ENCODE measurements at places on chromosomes 2 and 18.

DNA sequence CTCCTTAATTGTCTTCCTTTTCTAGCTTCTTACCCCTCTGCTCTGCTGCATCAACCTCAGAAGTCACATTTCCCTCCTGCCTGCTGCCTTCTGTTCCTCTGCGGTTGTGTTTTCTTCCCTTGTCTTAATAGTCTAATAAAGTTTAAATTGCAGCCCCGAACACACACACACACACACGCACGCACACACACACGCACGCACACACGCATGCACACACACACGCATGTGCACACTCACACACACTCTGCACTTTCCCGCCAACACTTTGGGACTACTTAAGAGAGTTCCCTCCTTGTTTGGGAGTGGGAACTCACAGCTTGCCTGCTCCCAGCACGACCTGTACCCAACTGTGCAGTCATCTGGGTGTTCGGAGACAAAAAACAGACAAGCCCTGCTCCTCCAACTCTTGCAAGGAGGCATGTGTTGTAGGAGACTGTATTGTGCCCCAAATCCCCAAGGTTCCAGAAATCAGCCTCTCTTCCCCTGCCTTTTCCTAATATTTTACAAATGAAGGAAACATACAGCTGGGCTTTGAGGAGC, 99.1 kb downstream of the SETBP1 start:
- DNase-seq = no peak

- no peak for DNase-seq
Measured at GRCh38 chr2:2826209-2826551, 495.1 kb upstream of the MYT1L start.

DNA sequence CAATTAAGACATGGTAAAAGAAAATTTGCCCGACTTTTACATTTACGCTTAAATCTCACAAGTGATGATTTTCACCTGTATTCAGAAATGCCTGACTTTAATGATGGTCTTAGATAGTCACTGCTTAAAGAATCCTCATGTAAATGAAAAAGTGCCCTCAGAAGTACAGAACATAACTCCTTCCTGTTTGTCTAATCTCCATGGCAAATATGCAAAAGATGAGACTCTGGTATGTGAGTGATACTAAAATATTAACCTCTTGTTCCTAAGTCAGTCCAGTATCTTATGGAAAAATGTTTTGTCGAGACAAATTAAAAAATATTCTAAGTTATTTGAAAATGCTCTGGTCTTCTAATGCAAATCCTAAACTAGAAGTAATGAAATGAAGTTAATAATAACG, 29.2 kb downstream of the KCTD1 start:
- no peak for DNase-seq

DNA sequence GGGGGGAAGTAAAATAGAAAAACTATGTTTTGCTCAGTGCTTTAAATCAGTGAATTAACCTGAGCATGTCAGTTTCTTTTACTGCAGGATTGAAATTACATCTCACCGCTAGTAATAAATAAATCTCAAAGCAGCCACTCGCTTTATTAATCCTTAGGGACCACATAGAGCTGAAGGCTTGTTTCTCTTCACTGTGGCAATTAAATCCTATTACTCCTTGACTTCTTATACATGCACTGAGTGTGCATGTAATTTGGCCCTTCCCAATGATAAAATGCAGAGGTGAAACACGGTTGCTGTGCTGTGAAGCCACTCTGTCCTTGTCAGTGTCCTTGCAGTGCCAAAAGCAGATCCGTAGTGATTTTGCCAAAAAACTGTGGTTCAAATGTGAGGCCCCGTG, 77.1 kb upstream of the RBM44 start:
- DNase-seq = no peak

GRCh38 chr18:71116535-71116934, 827.7 kb downstream of the SOCS6 start:
- DNase-seq = no peak

DNA sequence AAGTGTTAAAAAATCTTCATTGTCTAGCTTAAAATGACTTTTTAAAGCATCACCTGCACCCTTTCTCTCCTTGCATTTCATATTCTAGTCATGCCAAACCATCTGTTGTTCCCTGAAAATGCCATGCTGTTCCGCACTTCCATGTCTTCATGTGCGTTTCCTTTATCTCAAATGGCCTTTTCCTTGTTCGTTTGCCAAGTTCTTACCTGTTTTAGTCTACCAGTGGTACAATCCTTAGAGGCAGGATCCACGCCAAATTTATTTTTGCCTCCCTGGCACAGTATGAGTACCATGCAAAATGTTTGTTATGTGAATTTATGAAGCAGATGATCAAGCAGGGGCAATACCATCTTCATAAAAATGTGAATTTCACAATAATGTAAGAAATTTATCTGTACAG, 37.0 kb downstream of the TMEFF2 start:
- DNase-seq = no peak

- DNase-seq = peak; percentile 21
Measured at GRCh38 chr18:54612237-54612636, 21.2 kb downstream of the DYNAP start.

GRCh38 chr2:73323551-73323950, 30.2 kb upstream of the EGR4 start:
- DNase-seq = no peak

DNA sequence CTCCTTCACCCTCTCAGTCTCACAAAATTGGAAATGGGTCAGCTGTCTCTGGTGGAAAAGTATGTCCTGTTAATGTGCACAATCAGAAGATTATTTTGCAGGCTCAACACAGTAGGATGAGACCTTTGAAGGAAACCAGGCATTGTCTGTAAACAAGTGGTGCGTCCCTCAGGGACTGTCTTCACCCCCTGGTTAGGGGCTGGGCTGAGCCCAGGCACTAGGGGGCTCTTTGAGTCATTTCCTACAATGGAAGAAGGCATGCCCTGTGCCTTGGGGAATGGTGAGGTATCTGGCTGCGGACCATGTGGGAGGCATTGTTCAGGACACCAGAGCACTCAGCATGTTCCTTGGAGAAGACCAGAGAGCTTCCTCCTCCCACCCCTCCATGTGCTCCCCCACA, 26.8 kb downstream of the PKDCC start:
- DNase-seq = no peak

DNA sequence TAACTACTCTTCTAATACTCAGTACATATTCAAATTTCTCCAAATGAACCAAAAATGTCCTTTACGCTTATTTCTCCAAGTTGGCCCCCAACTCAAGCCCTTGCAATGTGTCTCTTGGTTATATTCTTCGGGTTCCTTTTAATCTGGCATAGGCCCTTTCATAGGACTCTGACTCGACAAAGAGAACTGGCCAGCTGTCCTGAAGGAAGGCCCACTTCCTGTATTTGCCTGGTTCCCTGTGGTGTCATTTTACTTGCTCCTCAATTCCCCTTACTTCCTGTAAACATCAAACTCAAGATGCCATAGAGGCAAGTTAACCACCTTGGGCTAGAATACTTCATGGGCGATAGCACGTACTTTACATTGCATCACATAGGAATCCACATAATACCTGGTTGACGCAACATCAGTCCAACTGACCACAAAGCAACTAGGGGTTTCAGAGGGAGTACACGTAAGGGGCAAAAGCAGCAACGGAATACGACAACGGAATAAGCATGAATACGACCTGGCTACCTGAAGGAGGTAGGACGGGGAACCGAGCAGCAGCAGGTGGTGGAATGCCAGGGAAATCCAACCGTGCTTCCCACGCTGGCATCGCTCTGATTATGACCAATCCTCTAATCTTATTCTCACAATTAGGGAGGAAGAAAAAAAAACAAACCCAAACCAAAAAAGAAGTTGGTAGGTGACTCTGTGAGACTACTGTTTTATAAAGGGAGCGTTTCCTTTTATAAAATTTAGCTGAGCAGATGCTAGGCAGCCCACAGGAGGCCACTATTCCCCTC, 823 bp upstream of the GORASP2 start:
- DNase-seq = no peak

Data from fibroblast of gingiva (primary cell).